ENCODE measurements at places on chromosomes 5 and 9.
A peak's percentile ranks its signal among the peaks of the same experiment; 100 is the strongest.

DNA sequence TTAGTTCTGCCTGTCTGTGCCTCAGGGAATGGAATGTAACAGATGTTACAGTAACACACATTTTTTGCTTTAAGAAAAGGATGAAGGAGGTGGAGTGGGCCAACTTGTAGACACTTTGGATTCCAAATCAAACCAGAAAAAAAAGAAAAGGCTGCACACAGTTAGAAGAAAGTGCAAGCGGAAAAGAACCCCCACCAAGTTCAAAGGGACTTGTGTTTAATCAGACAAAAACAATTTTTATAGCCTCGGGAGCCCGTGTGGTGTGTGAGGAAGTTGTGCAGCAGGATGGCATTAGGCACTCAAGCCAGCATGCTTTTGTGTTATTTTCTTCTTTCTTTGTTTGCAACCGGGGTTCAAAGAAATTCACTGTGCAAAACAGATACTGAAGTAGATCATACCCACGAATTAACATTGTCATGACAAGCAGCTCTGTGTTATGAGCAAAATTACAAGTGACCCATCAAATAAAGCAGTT, 189.5 kb downstream of the SEMA5A start:
- DNase-seq: no peak

DNA sequence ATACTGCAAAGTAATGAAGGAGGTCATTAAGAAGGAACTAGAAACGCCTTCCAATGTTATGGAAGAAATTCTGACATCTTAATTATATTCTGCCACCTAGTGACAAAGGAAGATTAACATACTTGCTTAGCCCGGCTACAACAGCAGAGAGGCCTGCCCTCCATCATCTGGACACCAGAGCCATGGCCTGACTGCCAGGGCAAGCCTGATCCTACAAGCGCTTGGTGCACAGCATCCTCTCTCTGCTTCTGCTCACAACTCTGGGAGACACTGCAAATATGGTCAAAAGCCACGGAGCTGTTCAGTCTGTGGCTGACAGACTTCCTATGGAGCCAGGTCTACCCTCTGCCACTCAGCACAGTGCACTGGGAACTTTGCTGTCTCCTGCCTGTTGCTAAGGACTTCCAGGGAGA, 87.3 kb upstream of the SLC44A1 start:
- peak; percentile 79 for DNase-seq

- no peak for DNase-seq
Observed at GRCh38 chr9:12813960-12814876, 39.4 kb downstream of the LURAP1L start.

GRCh38 chr9:101114317-101114716, 85.8 kb downstream of the PLPPR1 start:
- DNase-seq: no peak

DNA sequence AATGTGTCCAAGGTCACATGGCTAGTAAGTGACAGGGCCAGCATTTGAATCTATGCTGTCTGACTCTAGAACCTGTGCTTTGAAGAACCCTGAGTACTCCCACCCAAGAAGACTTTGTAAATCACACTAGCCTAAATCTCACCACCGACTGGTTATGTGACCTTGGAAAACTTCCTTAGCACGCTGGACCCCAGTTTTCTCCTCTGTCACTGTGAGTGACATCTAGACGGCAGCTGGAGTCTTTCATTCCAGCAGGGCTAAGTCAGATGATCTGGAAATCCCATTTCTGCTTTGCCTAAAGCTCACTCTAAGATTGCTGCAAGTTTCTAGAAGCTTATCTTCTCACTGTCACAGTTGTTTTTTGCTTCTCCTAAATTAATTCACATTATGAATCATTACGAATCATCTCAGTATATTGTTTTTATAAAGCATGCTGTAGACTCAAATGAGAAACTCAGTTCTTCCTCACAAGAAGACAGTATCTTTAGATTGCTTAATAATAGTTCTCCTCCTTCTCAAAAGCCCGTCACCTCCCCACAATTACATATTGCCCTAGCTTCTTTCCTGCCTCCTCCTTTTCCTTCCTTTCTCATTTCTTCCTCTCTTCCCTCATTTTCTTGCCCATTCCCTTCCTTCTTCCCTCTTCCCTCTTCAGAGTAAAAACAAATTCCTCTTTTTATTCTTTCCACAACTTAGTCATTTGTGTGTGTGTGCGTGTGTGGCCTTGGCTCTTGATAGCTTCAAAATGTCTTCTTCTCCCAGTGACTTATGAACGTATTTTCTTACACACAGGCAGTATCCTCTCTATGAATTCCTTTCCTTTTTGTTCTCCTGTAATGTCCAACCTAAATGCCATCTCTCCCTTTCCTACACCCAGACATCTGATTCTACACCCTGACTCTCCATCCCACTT, 16.8 kb downstream of the ALDOB start:
- DNase-seq: no peak

GRCh38 chr5:86716121-86716520, 98.4 kb downstream of the COX7C start:
- no peak for DNase-seq

DNA sequence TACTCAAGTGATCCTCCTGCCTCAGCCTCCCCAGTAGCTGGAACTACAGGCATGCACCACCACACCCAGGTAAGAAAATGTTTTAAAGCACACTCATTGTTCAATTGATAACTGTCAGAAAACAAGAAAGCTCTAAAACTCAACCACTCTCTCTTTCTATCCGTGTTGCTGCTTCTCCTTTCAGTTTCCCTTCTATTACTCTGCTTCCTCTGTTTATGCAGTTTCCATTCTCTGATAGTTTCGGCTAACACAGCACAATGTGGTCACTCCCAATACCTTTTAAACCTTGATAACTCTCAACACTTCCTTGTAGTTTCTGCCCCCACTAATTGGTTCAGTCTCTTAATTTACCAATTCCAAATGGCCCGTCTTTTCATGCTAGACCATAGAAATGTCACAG, 59.2 kb upstream of the NR4A3 start:
- DNase-seq: no peak

- DNase-seq: no peak
Observed at GRCh38 chr9:99433095-99433494, 211.0 kb downstream of the SEC61B start.

DNA sequence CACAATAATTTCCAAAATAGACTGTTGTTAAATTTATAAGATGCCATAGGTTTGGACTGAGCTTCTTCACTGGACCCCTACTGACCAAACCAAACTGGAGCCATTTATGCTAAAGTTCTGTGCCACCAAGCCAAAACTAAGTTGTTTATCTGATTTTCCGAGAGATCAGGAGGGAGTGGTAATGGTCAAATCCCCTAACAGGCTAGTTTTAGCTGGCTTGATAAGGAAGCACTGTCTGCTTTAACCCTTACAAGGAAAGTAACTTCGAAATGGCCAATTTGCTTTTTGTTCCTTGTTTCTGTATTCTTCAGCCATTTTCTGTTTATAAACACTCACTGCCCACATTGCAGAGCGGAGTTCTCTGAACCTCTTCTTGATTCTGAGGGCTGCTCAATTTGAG, 246.8 kb upstream of the TUT7 start:
- no peak for DNase-seq

All from erythroblast (primary cell).